NCI-H2171 (cell line): ENCODE measurements at places on chromosomes 12 and 14.

- DNase-seq: no peak
Observed at GRCh38 chr12:12207746-12208145, 59.1 kb downstream of the LRP6 start.

DNA sequence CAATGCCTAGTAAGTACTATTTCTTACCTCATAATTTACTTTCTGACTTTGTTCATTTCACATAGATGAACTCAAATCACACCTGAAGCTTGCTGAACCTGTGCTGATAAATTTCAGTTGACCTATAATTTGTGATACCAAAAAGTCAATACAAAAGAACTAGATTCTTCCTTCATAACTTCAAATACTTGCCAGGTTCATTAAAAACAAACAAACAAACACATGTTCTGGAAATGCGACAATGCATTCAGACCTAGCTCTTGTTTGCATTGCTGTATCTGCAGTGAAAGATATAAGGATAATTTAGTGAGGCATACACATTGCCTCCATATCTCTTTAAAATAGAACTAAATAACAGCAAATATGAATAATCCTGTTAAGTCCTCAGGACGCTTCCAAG is 221.3 kb downstream of the GXYLT1 start:
- DNase-seq: no peak

- DNase-seq: no peak
Observed at GRCh38 chr14:61608245-61609165, 86.8 kb upstream of the HIF1A start.

DNA sequence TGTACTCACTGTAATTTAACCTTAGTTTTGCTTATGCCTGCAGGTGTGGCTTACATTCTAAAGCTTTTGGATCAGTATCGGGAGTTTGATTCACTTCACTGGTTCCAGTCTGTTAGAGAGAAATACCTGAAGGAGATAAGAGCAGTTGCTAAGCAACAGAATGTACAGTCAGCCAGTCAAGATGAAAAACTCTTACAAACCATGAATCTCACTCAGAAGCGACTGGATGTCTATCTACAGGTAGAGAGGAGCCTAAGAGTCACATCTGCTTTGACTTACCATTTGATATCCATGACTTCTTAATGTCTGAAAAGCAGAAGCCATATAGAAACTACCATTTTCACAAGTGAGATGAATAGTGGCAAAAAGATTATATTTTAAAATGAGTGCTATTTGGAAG is 56.5 kb downstream of the WASHC4 start:
- no peak for DNase-seq

DNA sequence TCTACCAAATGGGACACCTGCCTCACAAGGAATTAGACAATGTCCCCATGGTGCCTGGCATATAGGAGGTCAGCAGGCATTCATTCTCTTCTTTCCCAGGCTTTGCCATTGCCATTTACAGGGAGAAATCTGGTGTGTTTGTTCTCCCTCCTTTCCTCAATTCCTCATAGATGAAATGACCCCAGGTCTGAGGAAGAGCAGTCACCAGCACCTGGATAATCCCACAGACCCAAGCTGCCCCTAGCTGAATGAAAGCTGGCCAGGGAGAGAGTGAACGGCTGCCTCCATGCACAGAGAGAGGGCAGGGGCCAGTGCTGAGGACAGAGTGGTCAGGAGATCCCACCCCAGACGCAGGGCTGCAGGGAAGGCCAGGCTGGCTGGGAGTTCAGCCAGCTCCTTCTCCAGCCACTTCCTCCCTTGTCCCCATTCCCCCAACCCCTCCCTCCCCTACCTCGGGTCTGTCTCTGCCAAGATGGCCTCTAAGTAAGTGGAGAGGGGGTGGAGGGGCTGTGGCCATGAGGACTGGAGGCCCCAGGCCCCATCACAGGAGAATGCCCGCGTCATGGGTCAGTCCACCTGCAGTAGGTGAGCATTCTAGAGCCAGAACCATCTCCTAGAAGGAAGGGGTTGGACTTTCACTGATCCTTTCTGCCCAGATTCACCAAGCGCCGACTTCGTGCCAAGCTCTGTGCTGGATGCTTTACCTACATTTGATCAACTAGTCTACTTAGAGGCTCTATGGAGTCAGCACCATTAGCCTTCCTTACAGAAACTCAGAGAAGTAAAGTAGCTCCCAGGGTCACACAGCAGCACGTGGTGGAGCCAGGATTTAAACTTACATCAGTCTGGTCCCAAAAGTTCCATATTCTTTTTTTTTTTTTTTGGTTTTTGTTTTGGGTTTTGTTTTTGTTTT is 2.0 kb upstream of the KRT4 start:
- DNase-seq: no peak

- DNase-seq: peak; percentile 29
Observed at GRCh38 chr12:131831635-131832041, 3.4 kb downstream of the MMP17 start.

- no peak for DNase-seq
Observed at GRCh38 chr12:67593041-67593440, 55.5 kb upstream of the DYRK2 start.

GRCh38 chr14:89828471-89829165 is 125.9 kb downstream of the EFCAB11 start:
- DNase-seq: no peak

GRCh38 chr14:104878582-104878981 is 13.5 kb downstream of the CEP170B start:
- DNase-seq: peak; percentile 37
